ENCODE measurements at places on chromosomes 4 and X.
A peak's percentile ranks its signal among the peaks of the same experiment; 100 is the strongest.

DNA sequence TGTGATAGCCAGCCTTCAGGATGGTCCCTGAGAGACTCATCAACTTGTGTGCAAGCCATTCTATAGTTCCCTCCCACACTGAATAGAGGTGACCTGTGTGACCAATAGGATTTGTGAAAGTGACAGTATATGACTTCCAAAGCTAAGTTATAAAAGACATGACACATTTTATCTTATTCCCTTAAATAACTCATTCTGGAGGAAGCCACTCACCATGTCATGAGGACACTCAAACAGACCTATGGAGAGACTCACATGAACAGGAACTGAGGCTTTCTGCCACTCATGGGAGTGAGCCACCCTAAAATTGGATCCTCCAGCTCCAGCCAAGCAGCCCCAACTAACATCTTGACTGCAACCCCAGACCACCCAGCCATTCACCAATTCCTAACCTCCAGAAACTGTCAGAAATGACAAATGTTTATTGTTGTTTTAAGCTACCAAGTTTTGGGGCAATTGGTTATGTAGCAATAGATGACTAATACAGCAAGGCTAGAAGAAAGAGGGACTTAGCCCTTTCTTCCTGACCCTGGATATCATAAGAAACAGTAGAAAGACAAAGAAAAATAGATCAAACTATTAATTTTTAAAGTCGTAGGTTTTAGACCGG, 9.0 kb upstream of the CHIC2 start:
- DNase-seq, result peak; percentile 82

DNA sequence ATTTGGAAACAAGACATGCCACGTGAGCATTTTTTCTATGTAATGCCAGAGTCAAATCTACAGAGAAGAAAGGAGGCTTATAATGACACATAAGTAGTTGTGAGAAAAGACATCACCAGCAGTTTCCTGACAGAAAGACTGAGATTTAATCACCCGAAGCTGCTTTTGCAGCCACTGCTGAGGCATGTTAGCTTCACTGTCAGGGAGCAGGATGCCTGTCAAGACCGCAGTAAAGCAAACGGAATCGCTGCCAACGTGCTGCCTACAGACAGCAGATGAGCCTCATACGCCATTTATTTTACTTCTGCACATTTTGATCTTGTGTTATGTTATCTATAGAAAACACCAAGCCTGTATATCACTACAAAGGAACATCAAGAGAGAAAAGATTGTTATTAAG, 68.7 kb upstream of the NDST3 start:
- no peak for DNase-seq

DNA sequence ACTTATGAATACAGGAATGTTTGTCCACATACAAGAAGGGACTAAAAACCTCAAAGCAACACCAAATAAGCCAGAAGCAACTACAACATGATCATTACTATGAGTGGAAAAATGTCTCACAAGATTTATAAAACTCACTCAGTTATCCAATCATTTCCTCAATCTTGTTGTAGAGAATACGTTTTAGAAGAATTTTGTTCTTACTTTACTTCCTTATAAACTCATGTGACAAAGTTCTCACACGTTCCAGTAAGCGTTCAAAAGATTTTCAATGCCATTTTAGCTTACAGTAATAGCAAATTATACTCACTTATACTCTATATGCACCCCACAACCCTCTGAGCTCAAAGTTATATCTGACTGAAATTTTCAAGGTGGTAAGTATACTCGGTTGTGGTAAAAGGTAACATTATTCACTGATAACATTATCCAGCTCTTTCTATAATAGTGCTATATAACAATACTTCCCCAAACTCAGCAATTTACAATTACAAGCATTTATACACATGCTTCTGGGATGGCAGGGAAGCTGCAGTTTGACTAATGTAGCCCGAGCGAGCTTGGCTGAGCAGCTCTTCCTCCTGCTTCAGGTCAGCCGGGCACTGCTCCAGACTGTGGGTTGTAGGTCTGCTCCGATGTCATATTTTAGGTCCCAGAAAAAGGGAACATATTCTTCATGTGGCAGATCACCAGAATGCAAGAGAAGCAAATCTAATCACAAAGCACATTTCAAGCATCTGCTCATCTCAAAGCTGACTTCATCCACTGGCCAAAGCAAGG, 226.3 kb downstream of the RCHY1 start:
- no peak for DNase-seq

- no peak for DNase-seq
Measured at GRCh38 chr4:37051866-37052265, 192.7 kb upstream of the NWD2 start.

GRCh38 chr4:125838924-125839323, 524.2 kb downstream of the FAT4 start:
- DNase-seq, result peak; percentile 6

DNA sequence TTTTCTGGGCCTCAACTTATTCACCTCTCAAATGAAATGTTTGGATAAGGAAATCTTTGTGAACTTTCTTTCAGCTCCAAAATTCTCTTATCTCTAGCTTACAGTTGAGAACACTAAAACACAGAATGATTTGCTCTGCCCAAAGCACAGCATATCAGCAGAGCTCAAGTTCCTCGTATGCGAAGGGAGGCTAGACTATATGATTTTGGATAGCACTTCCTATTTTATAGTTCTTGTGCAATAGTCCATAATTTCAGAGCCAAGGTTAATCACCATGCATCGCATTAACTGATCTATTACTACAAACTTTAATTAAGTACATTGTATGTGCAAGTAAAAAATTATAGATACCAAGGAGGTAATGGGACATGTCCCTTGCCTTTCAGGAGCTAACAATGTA, 27.0 kb upstream of the KLHL13 start:
- no peak for DNase-seq

DNA sequence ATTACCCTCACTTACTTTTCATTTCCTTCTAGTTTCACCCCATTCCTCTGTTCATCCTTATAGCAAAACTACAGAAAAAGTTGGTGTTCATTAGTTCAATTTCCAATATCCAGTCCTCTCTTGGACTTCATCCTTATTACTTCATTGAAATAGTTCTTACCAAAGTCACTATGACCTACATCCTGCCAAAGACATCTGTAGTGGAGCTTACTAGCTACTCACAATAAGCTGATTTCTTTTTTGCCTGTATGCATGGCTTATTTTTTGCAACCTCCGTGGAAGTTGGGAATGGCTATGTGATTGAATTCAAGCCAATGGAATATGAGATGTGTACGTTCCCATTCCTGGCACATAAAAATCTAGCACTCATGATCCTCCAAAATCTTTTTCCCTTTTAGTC, 4.6 kb upstream of the CDKL2 start:
- DNase-seq, result peak; percentile 48

- DNase-seq, result no peak
Measured at GRCh38 chrX:12411831-12412230, 273.6 kb downstream of the FRMPD4 start.

DNA sequence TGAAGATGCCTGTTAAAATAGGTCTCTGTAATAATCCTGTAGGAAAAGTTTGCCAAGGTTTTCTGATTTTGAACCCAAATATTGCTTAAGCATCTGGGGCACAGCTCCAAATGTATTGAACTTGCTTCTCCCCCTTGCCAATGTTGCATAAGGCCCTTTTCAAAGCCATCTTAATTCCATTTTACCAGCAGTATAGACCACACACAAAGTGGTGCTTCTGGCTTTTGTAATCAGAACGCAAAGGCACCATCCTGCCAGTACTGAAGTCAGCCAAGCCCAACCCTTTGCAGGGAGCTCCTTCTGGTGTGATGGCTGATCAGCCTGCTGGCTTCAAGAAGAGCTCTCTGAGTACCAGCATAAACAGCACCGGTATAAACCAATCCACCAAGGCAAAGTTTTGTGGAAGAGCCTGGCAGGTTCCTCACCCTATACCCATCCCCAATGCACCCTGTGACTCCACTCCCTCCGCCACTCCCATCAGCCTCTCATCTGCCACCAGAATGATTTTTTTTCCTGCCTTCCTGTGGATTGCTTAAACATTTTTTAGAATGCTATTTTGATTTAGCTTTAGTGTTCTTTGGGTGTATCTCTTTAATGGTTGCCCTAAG, 39.2 kb upstream of the USP9X start:
- DNase-seq, result peak; percentile 49

GRCh38 chr4:150867148-150867547, 147.9 kb downstream of the LRBA start:
- DNase-seq, result peak; percentile 78

- no peak for DNase-seq
Measured at GRCh38 chrX:115030625-115031024, 13.2 kb upstream of the IL13RA2 start.

- no peak for DNase-seq
Measured at GRCh38 chr4:34893382-34893781, 1350.9 kb downstream of the ARAP2 start.

DNA sequence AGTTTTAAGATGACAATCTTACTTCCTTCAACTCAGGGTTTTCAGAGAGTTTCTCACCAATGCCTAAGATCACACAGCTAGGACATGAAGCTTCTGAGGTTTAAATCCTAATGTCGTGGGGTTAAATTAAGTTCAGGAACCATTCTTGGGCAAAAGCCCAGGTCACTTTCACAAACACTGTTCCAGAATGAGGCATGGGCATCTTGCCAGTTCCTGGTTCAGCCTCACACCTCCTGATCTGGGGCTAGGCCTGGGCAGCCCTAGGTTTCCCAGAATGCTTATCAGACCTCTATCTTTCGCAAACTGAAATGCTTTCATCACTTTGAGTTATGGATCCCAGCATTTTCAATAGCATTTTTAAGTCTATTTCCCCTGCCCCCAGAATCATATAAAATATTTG, 224.8 kb upstream of the EDA2R start:
- no peak for DNase-seq

- DNase-seq, result no peak
Measured at GRCh38 chr4:89109841-89110540, 1.3 kb upstream of the TIGD2 start.

DNA sequence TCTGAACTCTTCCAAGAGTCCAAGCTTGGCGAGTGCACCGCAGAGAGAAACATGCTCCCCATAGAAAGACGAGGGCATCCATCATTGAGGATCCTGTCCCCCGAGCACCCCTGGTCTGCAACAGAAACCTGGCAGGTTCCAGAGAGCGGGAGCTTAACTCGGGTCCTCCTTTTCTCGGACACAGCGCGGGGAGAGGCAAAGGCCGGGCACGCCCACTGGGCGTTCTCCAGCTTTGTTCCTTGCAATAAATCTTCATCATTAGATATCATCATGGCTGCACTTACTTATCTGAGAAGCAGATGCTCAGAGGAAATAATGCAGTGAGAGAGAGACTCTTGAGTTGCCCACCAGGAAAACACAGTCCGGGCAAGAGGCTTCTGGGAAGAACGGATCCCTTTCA, 90.1 kb upstream of the PSAPL1 start:
- no peak for DNase-seq

GRCh38 chr4:133160853-133161252, 11.8 kb downstream of the PCDH10 start:
- DNase-seq, result no peak

- DNase-seq, result no peak
Measured at GRCh38 chr4:152190907-152191306, 345.0 kb downstream of the FBXW7 start.

DNA sequence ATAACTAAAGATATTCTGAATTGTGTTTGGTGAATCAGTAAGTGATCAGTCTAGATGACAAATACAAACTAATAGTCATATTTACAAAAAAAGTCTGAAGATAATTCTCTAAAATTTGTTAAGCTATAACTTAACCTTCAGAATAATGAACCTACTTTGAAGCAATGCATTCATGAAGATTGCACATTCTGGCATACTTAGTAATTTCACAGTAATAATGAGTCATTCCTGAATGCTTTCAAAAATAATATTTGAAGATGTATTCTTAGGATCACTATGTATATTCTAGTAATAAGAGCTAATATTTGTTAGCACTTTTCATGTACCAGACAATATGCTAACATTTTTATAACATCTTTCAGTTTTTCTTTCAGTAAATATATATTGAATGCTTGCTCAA, 756.7 kb upstream of the SLIT2 start:
- peak; percentile 54 for DNase-seq

GRCh38 chr4:145280541-145280940, 100.2 kb upstream of the OTUD4 start:
- no peak for DNase-seq

DNA sequence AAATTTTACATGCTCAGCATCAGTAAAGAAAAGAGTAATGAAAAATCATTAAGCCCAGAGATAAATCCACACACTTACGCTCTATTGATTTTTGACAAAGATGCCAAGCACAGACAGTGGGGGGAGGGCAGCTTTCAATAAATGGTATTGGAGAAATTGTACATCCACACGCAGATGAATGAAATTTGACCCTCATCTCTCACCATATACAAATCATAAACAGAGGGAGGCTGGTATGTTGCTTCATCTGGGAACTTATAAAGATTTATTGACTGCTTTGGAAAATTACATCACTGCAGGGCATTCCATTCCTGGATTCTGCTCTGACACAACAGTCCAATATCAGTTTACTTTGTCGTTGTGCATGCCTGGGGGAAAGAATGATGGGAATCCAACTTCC, 58.4 kb upstream of the XAGE1A start:
- DNase-seq, result no peak

- DNase-seq, result no peak
Measured at GRCh38 chr4:2861631-2862436, 18.2 kb downstream of the ADD1 start.

- peak; percentile 89 for DNase-seq
Measured at GRCh38 chr4:54226404-54227255, 2.5 kb upstream of the PDGFRA start.
